SK-N-SH (cell line): ENCODE measurements at places on chromosomes 6 and 20. TPM values are rescaled to one million over a fixed set of nuclear protein-coding genes. Genes with fewer than 3 reads are reported as not detected.

DNA sequence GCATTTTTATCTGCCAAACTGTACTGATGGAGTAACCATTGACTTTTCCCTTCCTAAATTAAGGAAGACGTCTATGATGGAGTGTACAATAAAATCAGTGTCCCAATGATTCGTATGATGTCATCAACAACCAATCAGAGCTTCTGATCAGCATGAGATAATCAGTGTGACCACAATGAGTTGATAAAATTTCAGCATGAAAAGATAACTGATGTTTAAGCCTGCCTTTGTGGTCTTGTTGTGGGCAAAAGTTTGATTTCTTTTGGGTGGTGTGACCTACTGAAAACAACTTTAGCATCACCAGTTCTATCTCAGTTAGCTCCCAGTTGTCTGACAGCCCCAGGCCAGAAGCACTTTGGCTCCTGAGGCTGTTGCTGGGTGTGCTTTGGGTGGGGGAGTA, 3.3 kb downstream of the PCIF1 start:
- DNase-seq: no peak

GRCh38 chr6:40393641-40394040, 193.5 kb downstream of the LRFN2 start:
- no peak for DNase-seq

DNA sequence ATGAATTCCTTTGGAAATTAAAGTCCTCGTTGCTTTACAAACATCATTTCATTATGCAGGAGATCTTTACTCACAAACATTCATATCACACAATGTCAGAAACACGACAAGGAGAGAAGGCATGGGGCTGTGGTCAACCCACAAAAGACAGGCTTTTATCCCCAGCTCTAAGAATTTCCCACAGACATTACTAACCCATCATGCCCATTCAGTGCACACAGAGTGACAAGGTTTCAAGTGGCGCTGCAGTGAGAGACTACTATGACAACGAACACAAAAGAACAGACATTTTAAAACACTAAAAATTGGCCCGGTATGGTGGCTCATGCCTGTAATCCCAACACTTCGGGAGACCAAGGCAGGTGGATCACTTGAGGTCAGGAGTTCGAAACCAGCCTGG, 579.8 kb upstream of the AGPAT4 start:
- no peak for DNase-seq

DNA sequence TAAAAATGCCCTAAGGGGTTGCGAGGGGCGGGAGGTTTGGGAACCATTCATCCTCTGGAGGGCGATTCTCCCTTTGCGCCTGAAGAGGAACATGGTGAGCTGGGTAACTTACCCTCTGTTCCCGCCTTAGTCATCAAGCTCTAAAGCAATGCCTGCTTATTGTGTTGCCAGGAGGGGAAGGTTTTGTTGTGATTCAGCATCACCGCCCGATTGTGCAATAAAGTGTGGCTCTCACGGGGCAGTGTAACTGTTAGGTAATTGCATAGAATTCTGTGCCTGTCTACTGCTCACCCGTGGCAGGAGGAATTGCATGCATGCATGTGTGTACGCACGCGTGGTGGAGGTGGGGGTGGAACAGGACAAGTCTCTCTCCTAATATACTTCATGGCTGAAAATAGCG, 95.5 kb upstream of the AGPAT4 start:
- no peak for DNase-seq

GRCh38 chr6:166512567-166512966, 73.9 kb downstream of the RAMACL start:
- DNase-seq: no peak

DNA sequence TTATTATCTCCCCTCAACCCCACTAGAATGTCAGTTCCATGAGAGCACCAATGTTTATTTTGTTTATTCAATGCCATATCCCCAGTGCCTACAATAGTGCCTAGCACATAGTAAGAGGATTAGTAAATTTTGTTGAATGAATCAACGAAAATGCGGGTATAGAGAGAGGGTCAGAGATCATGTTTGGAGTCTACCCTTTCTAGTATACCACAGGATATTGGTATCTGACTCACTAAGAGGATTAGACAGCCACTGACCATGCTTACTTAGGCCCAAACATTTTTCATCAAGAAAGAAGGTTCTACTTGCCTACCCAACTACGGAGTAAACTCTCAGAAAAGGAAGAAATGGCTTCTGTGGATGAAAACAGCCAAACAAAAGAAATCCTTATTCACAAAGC, 356.8 kb downstream of the BTBD9 start:
- no peak for DNase-seq

GRCh38 chr6:90375681-90376439, 79.2 kb upstream of the BACH2 start:
- no peak for DNase-seq

GRCh38 chr20:38092915-38093314, 59.4 kb downstream of the RPRD1B start:
- DNase-seq: no peak

DNA sequence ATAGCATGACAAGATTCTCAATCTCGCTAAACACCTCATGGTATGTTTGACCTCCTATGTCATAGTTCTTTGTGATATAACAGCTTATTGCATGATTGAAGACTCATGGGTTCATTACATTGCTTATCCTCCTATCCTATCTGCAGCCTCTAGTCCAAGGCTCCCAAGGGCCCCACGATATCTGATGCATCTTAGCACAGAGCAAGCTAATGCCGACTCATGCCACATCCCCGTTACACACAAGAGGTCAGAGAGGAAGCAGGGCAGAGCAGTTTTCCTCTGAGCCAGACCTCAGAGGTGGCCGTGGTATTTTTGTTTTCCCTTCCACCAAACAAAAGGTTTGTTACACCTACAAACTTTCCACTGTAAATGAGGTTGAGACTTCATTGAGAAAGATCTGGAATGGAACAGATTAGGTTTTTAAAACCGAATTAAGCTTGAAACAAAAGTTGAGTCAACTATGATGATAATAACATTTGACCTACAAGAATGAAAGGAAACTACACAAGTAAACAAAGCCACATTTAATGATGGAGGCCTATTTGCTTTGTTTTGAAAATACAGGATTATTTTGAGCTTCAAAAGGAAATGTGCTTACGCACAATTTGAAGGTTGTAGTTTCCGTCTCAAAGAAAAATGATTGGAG, 133.9 kb upstream of the MYLIP start:
- no peak for DNase-seq

DNA sequence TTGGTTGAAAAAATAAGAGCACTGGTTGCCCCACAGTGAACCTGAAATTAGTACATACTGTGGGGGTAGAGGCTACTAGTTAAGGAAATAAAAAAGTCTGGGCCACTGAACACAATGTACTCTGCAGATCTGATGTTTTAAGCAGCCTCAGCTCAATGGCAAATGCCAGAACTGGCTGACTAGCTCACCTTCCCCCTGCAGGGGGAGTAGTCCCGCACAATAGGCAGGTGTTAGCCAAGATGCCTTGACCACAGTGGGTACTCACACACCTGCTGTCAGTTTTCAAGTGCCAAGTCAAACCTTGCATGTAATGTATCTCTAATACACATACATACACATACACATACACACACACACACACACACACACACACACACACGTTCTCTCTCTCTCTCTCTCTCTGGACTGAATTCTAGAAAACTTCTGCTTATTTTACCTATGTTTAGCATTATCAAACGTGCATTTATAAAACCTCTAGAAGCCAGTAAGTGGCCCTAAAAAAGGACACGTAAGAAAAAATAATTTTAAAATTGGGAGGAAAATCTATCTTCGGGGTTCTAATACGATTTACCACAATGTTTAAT, 36.1 kb downstream of the GMDS start:
- DNase-seq: peak; percentile 40

DNA sequence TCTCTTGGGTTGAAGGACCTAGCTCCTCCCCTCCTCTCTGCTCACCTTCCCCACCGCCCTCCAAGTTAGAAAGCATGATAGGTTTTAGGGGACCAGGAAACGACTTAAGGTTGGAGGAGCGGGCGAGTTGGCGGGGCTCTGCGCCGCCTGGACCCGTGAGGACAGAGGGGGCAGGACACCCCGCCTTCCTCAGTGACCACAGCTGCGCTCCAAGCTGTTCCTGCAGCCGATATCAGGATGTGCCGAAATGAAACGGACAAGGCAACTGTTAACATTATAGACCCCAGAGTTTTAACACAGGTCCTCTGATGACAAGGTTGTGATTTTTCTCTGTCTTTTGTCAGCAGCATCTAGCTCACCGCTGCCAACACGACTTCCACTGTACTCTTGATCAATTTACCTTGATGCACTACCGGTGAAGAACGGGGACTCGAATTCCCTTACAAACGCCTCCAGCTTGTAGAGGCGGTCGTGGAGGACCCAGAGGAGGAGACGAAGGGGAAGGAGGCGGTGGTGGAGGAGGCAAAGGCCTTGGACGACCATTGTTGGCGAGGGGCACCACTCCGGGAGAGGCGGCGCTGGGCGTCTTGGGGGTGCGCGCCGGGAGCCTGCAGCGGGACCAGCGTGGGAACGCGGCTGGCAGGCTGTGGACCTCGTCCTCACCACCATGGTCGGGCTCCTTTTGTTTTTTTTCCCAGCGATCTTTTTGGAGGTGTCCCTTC, at the start of gene GRM1:
TSS of gene GRM1 (plus strand) at position 212 of the 722 bp plus-strand sequence. CDS start at position 668, 456 bp downstream.
- peak; percentile 61 for DNase-seq

- DNase-seq: no peak
Measured at GRCh38 chr6:28816909-28817807, 106.6 kb downstream of the TRIM27 start.

DNA sequence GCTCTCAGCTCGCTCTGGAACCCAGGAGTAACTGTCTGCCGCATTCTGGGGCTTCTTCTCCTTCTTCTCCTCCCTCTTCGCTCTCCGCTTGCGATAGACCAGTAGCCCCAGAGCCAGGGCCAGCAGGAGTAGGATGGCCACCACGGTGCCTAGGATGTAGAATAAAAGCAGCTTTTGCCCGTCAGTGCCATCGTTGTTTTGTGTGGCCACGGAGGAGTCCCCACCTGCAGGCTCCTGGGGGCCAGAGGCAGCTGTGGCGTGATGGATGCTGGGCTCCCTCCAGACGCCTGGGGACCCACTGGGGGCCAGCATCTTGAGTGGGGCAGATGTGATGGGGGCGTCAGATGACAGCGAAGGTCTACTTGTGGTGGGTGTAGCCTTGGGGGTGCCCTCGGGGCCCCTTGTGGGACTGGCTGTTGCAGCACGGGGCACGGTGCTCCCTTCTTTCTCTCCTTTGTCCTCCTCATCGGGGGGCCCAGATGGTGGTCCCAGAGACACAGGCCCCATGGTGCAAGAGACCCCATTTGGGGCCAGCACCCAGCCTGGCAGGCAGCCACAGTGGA, 1.8 kb downstream of the CD93 start:
- DNase-seq: no peak

- no peak for DNase-seq
Measured at GRCh38 chr20:60599381-60599780, 641.2 kb downstream of the CDH26 start.

- DNase-seq: peak; percentile 98
Measured at GRCh38 chr6:33430991-33431879, 11.4 kb downstream of the SYNGAP1 start.

DNA sequence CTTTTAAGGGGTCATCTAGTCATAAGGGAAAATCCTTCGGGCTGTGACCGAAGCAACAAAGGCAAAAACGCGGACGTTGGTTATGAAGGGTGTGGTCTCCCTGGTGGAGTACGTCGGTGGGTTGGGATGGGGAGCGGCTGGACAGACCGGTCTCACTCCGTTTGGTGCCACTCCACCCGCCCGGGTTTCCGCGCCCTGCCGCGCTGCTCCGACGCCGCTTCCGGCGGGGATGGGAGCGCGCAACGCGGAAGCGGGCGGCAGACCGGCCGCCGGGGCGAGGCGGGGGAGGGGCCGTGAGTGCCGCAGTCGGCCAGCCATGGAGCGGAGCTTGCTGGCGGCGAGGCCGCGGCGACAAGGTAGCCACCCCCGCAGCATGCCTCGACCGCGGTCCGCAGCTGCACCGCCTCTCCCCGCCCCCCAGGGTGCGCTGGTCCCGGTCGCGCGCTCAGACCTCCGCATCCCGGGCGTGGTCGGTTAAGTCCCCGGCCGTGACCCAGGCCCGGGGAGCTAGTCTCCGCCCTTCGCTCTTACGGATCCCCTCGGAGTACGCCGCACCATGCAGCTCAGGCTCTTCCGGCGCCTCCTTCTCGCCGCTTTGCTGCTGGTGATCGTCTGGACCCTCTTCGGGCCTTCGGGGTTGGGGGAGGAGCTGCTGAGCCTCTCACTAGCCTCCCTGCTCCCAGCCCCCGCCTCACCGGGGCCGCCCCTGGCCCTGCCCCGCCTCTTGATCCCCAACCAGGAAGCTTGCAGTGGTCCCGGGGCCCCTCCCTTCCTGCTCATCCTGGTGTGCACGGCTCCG, at the start of gene B3GALT4:
TSS of gene B3GALT4 (plus strand) at position 260 of the 799 bp plus-strand sequence. CDS start at position 557, 297 bp downstream.
- peak; percentile 92 for DNase-seq

GRCh38 chr20:53865901-53866793, 204.2 kb downstream of the BCAS1 start:
- DNase-seq: peak; percentile 19

- no peak for DNase-seq
Measured at GRCh38 chr20:4772132-4772531, 50.4 kb downstream of the PRND start.

DNA sequence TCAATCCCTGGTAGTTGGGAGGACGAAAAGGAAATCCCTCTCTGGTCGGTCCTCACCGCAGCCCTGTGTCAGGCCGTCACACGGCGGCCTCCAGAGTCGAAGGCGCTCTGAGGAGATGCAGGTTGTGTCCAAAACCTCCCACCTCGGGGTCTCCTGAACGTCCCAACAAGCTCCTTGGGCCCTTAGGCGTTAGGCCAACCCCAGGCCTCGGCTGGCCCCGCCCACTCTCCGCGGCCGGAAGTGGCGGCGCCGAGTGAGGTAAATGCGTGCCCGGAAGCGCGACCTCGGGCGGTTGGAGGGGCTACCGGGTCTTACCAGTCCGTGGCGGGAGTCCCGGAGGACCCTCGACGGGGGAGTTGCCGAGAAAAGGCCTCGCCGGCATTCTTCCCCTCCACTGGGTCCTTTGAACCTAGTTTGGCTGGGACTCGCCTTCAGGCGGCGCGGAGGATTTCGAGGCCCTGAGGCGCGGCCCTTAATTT, at the start of gene TDRD6:
TSS of gene TDRD6 (plus strand) at position 267 of the 479 bp plus-strand sequence. CDS start 244 bp downstream, outside the sequence.
- peak; percentile 12 for DNase-seq

DNA sequence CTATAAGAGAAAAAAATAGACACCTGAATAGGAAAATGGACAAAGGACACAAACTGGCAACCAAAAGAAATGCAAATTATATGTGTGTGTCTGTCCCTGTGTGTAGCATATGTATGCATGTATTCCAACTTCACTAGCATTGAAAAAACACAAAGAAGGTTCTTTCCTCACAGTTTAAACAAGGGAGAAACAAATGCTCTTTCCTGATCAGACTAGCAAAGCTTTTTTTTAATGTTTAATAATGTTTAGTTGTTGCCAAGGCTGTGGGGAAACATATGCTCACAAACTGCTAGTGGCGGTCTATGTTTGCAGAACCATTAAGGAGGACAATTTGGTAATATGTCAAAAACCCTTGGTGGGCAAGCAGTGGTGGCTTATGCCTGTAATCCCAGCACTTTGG, 22.4 kb downstream of the SMLR1 start:
- DNase-seq: no peak

- no peak for DNase-seq
Measured at GRCh38 chr6:89131599-89131998, 13.7 kb upstream of the SRSF12 start.

Gene PTP4A1
- polyA plus RNA-seq: 10.7 and 12.5 TPM in 2 replicates

Gene LGSN
- polyA plus RNA-seq: not detected in 2 replicates

Gene ADTRP
- 0.84 and 1.2 TPM in 2 replicates for polyA plus RNA-seq

Gene HLA-DPB1
- polyA plus RNA-seq: 1.0 and 2.0 TPM in 2 replicates

Gene PTK6
- 0.07 and 0.13 TPM in 2 replicates for polyA plus RNA-seq

Gene FAM209B
- not detected in 2 replicates for polyA plus RNA-seq

Gene DUSP15
- polyA plus RNA-seq: 4.3 and 5.4 TPM in 2 replicates

Gene PRSS35
- polyA plus RNA-seq: 0.36 and 0.47 TPM in 2 replicates

Gene SLC29A1
- 44.5 and 49.7 TPM in 2 replicates for polyA plus RNA-seq

Gene DEFB115
- polyA plus RNA-seq: not detected in 2 replicates

Gene DYNLT2
- 0.81 and 1.3 TPM in 2 replicates for polyA plus RNA-seq

Gene RNF182
- polyA plus RNA-seq: 8.0 and 10.9 TPM in 2 replicates

Gene HUS1B
- 0.19 and 0.30 TPM in 2 replicates for polyA plus RNA-seq

Gene ANKRD66
- polyA plus RNA-seq: not detected in 2 replicates

Gene CBFA2T2
- 11.0 and 11.7 TPM in 2 replicates for polyA plus RNA-seq
